Thyroid gland (tissue), 4 donors: ENCODE measurements at places on chromosomes 3 and 15.

DNA sequence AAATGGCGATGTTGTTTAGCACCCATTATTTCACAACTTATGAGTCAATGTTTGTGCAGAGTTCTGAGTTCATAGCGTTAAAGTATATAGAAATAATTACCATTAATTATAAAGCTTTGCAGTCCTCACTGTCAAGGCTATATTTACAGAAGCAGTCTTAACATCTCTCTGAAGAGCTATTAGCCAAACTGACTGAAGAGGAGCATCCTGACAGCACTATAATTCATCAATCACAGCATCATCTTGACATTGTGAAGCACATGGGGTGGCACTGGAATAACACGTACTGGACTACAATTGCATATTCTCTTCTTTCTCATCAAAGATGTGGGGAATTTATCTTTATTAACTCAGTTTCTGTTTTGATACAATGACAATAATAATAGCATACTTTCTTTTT is 260.6 kb upstream of the MME start:
- no peak for DNase-seq

- no peak for DNase-seq
These were observed 44.0 kb upstream of the ALCAM start for GRCh38 chr3:105322570-105323273.

- DNase-seq: no peak
These were observed 575.4 kb downstream of the NAALADL2 start for GRCh38 chr3:175434561-175434960.

DNA sequence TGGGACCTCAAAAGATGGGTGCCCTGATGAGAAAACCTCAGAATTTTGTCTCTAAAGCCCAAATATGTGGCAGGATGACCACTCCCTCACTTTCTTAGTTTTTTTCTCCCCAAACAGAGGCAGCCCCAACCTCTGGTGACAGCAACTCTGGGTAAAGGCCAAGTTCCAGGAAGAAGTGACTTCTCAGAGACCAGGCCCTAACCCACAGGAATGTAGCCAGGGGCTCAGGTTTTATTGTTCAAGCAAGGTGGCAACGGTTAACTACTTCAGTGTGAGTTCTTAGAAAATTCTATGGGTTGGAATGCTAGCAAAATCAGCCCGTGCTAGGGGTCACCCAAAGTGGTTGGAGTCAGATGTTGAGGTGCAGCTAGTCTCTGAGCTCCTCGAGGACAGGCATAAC is 5.1 kb upstream of the DNAJA4 start:
- no peak for DNase-seq

- DNase-seq: peak; percentile 32
These were observed 23.5 kb downstream of the DNAH1 start for GRCh38 chr3:52339612-52340011.

DNA sequence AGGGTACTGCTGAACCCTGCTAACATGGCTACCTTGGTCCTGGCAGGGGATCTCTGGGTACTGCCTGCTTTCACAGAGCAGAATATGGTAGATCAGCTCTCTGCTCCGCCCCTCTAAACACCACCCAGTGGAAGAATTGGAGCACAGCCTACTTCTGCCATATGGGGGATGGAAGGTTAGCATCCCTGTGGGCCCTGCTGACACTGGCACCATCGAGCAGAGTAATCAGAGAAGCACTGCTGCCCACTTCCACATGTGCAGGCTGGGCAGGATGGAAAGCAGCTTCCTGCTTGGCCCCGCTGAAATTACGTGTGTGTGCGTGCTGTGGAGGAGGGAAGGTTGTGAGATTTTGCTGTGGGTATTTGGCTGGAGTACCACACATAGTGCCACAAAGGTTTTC is 24.8 kb downstream of the CCR1 start:
- no peak for DNase-seq

- DNase-seq: no peak
These were observed 27.9 kb downstream of the USP3 start for GRCh38 chr15:63532307-63532744.

DNA sequence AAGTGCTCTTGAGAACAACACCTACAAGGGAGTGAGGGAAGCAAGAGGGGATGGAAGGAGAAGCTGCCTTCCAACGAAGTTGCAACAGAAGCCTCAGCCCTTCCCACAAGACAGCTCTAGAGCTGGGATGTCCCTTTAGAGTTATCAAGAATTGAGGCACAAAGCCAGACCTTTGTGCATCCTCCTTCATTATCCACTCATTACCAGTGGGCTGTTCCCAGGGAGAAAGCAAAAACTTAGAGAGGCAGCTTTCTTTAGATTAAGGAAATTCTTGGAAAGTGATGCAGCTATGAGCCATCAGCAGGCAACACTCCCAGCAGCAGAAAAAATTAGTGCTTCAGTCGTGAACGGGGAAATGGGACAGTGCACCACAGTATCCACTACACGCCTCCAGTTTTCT is 10.6 kb upstream of the CD96 start:
- DNase-seq: no peak

DNA sequence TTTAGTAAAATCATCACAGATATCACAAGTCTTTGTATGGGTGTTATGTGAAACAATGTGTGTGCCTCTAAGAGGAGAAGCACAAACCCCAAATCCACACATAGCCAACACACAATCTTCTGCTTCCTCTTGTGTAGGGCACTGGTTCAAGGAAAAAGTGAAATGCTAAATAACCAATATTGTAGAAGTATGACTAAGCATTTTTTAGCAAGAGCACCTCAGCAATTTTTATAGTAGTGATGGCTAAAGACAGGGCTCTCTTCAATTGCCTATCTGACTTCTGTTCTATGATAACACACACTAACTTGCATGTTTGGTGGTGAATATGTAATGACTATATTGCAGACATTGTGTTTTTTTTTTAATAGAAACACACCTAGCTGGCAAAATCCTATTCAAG is 997.9 kb upstream of the ALCAM start:
- no peak for DNase-seq

- DNase-seq: no peak
These were observed 13.4 kb upstream of the NR2F2 start for GRCh38 chr15:96316953-96317629.

DNA sequence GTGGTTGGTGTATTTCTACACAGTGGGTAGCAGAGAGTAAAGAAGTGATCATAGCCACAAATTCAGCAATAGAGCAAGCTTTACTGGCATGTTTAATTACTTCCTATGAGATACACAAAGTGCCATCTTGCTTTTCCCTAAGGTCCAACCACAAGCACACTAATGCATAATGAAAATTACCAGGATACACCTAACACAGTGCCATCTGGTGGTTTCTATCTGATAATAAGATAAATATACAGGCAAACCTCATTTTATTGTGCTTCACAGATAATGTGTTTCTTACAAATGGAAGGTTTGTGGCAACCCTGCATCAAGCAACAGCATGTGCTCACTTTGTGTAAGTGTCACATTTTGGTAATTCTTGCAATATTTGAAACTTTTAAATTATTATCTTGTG is 223.0 kb downstream of the NSUN3 start:
- no peak for DNase-seq

DNA sequence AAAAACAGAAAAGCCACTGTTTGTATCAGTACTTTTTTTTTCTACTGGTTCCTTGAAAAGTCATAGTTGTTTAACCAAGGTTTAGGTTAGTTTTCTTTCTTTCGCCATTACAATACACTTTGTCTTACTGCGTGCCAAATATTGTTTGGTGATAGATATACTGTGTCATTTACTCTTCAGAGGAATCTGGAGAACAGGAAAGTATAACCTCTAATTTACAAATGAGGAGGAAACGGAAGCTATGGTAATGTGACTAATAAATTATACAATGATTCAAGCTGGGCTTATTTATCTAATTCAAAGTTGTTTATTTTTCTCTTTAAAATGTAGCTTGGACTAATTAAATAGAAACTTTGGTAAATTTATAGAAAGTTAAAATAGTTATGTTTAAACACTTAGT is 96.2 kb upstream of the ROBO2 start:
- no peak for DNase-seq

DNA sequence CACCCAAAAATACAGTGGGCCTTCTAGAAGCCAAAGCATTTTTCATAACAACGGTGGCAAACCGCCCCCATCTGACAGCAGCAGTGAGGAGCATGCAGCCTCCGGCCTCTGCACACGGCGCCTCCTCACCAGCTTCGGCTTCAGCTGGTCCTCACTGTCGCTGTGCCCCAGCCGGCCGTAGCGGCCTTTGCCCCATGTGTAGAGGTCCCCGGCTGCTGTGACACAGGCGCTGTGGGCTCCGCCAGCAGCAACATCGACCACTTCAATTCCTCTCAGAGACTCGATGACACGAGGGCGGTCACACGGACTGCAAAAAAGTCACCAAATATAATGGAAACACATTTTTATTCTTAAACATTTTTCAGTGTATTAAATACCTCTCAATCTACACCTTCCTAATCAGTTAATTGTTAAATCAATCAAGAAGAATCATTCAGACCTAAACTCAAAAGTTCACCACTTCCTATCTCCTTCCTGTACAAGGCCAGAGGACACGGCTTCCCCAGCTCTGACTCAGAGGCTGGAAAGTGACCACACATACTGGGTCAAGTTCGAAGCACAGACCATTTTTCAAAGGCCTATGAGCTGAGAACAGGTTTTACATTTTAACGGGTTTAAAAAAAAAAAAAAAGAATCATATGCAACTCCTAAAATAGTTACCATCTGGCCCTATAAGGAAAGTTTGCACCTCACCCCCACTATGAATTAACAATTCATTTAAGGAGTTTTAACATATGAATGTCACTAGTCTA is 33.6 kb upstream of the OCA2 start:
- DNase-seq: no peak

GRCh38 chr3:183253528-183254486 is 754 bp downstream of the B3GNT5 start:
- DNase-seq: peak; percentile 77

DNA sequence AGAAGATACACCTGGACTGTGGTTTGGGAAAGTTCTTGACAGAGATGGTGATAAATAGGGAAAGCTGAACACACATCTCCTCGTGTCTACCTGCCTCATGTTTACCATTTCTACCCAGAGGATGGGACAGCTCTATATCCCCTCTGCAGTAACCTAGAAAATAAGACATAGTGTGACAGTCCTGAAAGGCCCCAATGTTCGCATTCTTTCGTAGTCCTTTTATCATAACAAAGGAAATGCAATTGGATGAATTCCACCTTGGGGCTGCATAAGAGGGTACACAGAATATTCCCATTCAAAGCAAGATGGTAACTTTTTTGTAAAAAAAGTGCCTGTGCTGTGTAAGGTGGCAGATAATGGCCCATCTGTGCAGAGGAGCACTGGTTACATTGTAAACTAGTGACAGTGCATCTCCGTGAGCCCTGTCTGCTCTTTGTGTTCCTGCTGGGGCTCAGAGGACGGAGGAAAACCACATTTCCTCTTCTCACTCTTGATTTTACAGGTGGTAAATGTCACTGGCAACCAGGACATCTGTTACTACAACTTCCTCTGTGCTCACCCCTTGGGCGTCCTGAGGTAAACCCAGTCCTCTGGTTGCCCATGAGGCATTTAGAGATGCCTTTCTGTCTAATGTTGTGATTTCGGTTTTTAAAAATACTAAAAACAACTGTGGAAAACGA is 74.3 kb downstream of the SIDT1 start:
- no peak for DNase-seq

DNA sequence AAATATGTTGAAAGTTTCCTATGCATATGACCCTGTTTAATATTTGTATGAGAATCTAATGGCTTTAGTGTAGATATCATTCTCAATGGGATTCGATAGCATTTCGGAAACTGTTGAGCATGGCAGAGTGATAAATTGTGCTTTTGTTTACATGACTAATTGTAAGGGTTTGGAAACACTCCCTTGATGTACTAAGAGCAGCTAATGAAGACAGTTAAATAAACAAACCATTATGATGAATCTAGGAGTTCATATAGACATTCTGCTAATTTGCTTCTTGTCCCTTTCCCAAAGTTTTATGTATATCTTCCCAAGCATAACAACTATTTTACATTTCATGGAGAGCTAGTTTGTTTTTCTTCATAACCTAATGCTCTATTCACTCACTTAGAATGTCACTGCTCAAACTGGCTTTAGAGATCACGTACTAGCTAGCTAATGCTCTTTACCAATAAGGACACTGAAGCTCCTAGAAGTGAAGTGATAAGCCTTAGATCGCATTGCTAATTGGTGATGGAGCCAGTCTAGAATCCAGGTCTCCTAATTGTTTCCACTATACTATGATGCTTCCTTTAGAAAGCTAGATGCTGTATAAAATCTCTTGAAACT is 140.8 kb downstream of the TP63 start:
- no peak for DNase-seq

DNA sequence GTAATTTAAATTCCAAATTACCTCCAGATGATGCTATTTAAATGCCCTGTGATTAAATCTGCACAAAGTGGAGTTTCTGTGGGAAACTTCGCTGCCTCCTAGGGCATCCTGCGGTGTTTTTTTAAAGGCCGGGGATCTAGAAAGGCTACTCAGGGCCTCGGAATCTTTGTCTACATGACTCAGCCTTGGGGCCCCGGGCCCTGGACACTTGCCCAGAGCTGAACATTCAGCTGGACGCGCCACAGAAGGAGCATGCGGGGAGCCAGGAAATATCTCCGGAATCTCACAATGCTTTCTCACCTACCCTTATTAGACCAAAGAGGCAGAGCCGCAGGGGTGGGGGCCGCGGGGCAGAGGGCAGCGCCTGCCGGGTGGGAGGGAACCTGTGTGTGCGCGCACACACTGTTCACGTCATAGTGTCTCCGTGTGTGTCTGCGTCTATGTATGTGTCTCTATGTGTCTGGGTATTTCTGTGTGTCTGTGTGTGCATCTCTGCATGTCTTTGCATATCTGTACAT is 145.5 kb upstream of the TPM1 start:
- peak; percentile 94 for DNase-seq

DNA sequence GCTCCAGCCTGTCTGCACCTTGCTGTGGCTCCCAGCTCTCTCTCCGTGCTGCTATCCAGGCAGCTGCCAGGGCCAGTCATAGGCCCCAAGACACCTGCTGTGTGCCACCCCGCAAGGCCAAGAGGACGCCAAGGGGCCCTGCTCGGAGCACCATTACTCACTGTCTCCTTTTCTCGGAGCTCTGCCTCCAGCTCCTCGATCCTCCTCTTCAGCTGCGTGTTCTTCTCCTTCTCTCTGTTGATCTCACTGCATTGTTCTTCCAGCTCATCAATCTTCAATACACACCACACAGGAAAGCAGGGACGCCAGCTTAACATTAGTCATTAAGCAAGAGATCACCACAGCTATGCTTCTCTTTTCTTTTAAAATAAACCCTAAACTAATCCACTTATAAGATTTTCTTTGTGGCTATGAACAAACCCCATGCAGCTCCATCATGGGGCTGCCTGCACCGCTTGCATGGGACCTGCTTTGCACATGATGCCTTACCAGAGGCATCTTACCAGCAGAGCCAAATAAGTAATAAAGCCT is 42.6 kb downstream of the WHAMM start:
- no peak for DNase-seq

DNA sequence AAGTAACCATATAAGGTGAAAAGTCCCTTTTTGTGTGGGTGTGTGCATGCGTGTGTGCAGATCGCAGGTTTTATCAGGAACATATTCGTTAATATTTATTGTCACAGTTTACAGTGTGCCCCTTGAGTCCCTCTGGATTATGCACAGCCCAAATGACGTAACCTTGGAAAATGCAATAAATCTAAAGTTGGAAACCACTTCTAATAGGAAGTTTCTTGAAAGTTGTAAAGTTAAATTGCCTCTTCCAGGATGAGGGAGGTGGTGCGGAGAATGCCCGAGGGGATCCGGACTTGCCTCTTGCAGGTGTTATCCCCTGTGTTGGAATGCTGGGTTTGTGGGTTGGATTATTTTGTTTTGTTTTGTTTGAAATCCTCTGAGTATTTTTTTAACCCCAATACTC is 143.3 kb downstream of the CMSS1 start:
- DNase-seq: no peak

GRCh38 chr3:148953094-148953493 is 38.2 kb upstream of the GYG1 start:
- no peak for DNase-seq

GRCh38 chr15:67820992-67821783 is 4.1 kb upstream of the SKOR1 start:
- peak; percentile 74 for DNase-seq
